ELR (cell line): ENCODE measurements at places on chromosomes 2 and 18.

- no peak for DNase-seq
These were observed 463.1 kb downstream of the SATB2 start for GRCh38 chr2:198994678-198995077.

GRCh38 chr2:100260712-100261620, 61.3 kb downstream of the LONRF2 start:
- DNase-seq, result peak; percentile 83

- DNase-seq, result peak; percentile 67
These were observed 144.7 kb upstream of the STK17B start for GRCh38 chr2:196316050-196316430.

- DNase-seq, result peak; percentile 41
These were observed 12.0 kb upstream of the BCL11A start for GRCh38 chr2:60565472-60565871.

GRCh38 chr2:204491528-204491927, 53.7 kb upstream of the PARD3B start:
- DNase-seq, result peak; percentile 48

DNA sequence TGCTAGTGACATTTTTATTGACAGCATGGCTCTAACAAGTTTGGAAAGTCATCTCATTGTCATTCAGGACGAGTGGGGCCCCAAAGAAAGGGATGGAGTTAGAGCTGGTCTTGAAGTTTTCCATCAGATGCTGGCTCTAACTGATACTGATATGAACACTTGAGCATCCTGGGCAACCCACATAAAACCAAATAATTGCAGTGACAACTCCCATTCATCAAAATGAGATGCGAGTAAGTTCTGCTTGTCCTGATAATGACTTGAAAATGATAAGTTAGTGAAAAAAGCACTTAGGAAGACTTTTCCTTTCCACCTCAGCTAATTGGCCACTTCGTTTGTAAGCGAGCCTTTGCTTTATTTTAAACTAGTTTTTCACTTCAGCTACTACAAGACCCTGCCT, 147.6 kb downstream of the SP3 start:
- DNase-seq, result no peak

DNA sequence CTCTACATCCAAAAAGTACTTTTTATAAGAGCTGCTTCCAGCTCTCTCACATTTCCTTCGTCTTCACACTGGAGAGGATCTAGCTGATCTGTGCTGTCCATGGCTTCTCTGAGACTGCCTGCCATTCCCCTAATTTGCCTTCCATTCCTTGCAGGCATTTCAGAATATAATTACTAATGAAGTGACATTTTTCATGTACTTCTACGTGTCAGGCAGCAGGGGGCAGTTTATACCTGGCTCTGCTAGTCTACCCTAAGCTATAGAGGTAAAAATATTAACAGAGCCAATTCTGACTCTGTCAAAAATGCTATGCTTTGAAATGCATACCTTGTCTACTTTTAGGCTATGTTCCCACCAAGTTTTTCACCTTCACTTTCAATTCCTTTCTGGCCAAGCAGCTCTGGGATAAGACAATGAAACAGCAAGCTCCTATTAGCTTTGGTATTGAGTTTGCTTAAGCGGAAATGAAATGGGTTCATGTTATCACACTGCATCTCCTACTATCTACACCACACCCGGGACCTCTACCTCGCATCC, 81.9 kb downstream of the MEP1B start:
- peak; percentile 5 for DNase-seq

DNA sequence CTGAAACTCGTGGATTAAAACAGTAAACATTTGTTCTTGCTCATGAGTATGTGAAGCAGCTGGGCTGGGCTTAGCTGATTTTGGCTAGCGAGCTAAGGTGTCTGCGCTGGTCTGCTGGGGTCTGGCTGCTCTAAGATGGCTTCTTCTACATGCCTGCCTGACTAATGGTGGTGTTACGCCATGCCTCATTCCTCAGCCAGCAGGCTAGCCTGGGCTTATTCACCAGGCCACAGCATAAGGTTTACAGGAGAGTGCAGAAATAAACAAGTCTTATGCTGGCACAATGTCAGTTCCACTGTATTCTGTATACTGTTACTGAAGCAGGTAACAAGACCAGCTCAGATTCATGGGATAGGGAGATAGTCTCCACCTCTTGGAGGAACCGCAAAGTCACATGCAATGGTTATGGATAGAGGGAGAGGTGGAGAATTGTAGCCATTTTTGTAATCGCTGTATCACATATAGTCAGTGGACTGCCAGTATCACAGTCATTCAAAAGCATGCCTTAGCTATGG, 80.0 kb downstream of the RHBDD1 start:
- peak; percentile 70 for DNase-seq

- DNase-seq, result no peak
These were observed 264.0 kb upstream of the CHST9 start for GRCh38 chr18:27449104-27449503.

GRCh38 chr2:218452079-218452478, 33.2 kb downstream of the VIL1 start:
- DNase-seq, result no peak
